ENCODE measurements at places on chromosomes 16 and 17.

- DNase-seq = no peak
Observed at GRCh38 chr16:64051824-64052223, 1070.0 kb downstream of the CDH11 start.

DNA sequence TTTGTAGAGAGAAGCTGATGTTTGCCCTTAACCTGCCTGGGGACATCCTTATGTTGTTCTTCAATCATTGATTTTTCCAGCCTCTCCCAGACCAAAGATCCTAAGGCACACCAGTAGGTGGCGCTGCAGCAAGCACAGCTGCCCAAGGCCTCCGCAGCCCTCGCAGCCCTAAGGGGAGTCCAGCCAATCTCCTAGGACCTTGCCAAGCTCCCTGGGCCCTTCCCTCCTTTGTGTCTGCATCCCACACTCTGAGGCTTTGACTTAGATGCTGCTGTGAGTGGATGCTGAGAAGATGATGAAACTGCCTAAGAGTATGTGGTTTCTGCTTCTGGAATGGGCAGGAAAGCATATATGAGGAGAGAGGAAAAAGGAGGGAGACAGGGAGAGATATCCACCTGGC, 47.1 kb downstream of the SPACA3 start:
- peak; percentile 60 for DNase-seq

- no peak for DNase-seq
Observed at GRCh38 chr17:67165201-67165600, 79.8 kb downstream of the HELZ start.

DNA sequence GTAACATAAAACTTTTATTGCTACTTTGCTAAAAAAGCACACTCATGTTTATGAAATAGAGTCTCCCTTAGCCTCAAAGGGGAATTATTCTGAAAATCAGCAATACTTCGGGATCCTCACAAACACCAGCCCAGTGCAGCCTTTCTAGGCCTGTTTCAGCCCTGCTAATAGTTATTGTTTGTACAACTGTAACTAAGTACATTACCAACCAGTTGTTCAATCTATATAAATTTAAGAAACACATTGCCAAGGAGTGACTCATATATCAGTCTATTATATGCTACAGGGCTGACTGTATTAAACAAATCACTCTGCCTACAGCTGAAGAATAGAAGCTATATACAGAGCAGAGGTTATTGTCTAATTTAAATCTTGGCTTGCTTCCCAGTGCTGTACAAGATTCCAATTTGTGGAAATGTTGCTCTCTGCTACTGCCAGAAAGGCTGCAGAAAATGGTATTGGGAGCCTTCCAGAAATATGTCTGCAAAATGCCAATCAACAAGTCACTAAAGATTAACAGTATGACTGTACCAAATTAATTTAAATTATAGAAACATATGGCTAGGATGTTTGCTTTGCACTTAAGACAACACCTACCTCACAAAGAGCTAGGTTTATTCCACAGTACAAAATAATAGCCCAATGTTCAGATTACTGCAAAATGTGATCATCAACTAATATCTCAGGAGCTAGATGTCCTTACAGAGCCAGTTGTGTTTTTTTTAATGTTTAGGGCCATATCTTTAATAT, 49.7 kb downstream of the TOX3 start:
- no peak for DNase-seq

DNA sequence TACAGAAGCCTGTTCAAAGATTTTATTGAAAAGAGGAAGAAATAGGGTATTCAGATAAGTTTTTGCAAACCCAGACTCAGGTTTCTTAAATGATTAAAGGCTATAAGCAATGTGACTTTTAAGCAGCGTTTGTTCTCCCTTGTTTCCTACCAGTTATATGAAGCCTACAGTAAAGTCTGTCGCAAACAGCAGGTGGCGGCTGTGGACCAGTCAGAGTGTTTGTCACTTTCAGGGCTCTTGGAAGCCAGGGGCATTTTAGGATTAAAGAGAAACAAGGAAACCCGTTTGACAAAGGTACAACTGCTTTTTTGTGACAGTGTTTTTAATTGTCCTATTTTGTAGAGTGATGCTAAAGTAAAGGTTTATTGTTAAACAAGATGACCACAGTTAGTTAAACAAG, 7.7 kb upstream of the RARA start:
- DNase-seq = no peak

- DNase-seq = no peak
Observed at GRCh38 chr17:2719861-2720260, 8.3 kb upstream of the CLUH start.

- DNase-seq = no peak
Observed at GRCh38 chr16:66245868-66246267, 120.6 kb upstream of the CDH5 start.

DNA sequence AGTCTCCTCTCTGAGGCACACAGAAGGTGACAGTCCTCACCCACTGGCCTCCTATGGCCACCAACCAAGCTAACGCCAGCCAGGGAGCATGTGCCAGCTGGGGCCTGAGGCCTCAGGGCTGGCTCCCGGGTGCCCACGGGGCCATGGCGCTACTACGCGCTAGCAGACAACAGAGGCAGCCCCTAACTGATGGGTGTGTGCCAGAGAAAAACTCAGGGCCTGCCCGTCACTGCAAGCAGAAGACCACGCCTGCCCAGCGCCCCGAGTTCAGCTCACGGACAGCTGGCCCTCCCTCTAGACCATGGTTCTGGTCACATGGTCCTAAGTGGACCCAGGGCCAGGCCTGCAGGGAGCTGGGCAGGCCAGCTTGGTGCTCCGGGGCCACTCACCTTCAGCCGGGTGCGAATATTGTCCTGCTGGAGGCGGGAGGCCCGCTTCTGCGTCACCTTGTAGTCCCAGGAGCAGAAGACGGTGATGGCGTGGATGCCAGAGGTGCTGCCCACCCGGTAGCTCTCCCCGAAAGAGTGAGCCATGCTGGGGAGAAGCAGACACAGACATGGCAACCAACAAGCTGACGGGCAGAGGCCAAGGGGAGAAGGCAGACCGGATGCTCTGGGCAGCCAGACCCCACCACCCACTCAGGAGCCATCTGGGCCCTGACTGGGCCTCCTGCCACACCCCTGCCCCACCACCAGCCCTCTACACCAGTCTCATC, 6.2 kb downstream of the TMC6 start:
- DNase-seq = no peak

DNA sequence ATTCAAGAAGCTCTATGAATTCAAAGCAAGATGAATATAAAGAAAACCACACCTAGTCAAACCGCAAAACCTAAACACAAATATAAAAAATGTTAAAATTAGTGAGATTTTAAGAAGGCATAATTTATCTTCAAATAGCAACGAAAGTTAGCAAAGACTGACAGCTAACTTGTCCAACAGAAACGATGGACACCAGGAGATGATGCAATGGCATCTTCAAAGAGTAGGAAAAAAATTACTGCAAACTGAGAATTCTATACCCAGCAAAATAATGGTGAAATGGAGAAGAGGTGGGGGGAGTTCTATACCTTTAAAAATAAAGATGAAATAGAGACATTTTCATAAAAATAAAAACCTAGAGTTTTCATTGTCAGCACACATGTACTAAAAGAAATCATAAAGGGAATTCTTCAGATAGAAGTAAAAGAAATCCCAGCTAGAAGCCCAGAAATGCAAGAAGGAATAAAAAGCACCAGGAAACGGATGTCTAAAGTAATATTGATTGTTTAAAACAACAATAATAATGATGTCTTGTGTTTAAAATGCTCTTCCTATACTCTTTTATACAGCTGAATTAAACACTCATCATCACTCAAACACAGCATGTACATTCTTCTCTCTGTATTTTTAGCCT, 24.6 kb upstream of the TANC2 start:
- no peak for DNase-seq

- DNase-seq = no peak
Observed at GRCh38 chr17:74977802-74978201, 5.2 kb upstream of the HID1 start.

DNA sequence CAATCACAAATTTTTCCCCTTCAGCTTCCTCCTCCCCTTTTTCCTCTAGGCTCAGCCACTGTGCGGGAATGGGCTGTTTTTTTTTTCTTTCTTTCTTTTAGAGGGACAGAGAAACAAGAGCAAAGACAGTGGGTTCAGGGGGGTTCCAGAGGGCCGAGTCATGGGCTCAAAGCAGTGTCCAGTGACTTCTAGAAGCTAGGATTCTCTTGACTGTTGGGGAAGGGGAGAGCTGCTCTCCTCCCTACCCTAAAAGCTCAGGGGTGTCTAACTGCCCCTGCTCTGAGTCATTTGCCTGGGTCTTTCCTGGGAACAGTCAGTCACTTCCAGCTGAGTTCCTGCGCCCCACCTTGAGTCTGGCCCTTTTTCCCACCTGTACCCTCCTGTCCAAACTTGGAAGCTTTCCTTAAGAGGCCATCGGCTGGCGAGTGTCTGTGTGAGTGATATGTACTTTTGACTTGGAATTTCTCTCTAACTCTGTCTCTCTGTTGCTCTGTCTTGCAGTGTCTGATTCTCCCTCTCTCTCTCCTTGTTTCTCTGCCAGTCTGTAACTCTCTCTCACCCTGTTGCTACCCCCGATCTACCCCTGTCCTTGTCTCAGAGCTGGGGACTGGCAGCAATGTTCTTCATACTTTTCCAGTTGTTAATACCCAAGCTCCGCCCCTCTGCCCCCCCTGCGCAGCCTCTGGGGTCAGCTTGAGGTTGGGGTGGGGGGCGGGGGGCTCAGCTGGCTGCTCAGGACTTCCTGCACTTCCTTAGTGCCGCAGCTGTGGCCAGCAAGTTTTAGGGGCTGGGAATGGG, 2.4 kb downstream of the THRA start:
- DNase-seq = no peak

GRCh38 chr16:69115837-69116236, 10.4 kb downstream of the HAS3 start:
- no peak for DNase-seq

GRCh38 chr17:60247836-60248461, 98.2 kb downstream of the CA4 start:
- no peak for DNase-seq

- DNase-seq = no peak
Observed at GRCh38 chr16:16036359-16036792, 87.0 kb downstream of the ABCC1 start.
